ENCODE measurements at places on chromosomes 13 and 19.

GRCh38 chr19:15038294-15038693 is 11.0 kb upstream of the CASP14 start:
- no peak for DNase-seq

- no peak for DNase-seq
Measured at GRCh38 chr13:24287748-24288287, 21.6 kb upstream of the C1QTNF9 start.

DNA sequence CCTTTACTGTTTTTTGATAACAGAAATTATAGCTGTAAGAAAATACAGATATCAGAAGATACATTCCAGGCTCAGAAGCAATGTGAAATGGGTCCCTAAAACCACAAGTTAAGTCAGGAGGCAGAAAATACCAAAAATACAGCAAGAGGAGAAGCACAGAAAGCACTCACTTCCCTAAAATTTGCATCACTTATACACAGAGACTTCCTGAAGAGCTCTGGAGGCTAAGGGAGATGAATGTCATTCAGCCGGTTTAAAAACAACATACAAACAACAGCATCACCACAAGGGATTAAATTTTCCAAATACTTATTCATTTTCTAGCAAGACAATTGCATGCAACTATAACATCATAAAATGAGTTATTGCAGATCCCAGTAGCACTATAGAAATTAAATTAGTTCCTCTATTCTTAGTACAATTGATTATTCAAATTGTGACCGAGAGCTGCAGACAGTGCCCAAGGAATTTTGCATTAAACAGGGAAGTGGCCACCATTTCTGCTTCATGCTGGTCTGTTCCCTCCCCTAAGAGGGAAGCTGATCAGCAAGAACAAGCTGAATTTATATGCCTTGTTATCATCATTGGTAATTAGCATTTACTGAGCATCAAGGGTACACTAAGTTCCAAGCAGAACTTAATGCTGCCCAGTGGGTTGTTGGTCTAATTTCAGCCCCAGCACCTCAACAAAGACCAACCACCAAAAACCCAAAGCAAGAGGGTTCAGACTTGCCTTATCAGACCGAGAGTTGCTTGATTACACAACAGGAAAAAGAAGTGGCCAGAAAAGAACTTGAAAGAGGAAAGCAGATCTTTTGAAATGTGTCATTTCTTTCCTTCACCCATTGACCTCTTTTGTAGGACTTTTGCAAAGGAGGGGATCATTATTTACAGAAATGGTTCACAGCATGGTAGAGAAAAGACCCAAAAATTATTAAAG is 140.7 kb downstream of the KCTD12 start:
- DNase-seq = no peak

GRCh38 chr13:105334211-105334610 is 1201.3 kb downstream of the EFNB2 start:
- no peak for DNase-seq

DNA sequence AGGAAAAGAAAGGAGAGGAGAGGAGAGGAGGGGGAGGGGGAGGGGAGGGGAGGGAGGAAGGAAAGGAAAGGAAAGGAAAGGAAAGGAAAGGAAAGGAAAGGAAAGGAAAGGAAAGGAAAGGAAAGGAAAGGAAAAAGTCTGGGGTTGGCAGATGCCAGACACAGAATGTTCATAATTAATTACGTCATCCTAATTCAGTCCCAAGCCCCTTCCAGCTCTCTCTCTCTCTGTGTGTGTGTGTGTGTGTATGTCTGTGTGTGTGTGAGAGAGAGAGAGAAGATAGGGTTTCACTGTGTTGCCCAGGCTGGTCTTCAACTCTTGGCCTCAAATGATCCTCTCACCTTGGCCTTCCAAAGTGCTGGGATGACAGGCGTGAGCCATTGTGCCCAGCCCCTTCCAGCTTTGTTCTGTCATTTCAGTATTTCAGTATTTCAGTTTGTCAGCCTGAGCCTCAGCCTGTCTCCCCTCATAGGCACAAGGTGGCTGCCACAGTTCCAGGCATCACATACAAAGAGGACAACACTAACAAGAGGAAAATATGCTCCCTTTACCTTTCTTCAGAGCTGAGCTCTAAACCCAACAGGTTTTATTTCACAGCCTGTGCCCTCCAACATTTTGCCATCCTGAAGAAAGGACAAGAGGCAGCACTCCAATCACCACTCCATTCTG is 14.6 kb downstream of the IFNL3 start:
- DNase-seq = no peak

GRCh38 chr13:83882606-83882959 is 309 bp upstream of the SLITRK1 start:
- DNase-seq = no peak

GRCh38 chr13:94228763-94229162 is 250.7 kb downstream of the DCT start:
- DNase-seq = no peak

DNA sequence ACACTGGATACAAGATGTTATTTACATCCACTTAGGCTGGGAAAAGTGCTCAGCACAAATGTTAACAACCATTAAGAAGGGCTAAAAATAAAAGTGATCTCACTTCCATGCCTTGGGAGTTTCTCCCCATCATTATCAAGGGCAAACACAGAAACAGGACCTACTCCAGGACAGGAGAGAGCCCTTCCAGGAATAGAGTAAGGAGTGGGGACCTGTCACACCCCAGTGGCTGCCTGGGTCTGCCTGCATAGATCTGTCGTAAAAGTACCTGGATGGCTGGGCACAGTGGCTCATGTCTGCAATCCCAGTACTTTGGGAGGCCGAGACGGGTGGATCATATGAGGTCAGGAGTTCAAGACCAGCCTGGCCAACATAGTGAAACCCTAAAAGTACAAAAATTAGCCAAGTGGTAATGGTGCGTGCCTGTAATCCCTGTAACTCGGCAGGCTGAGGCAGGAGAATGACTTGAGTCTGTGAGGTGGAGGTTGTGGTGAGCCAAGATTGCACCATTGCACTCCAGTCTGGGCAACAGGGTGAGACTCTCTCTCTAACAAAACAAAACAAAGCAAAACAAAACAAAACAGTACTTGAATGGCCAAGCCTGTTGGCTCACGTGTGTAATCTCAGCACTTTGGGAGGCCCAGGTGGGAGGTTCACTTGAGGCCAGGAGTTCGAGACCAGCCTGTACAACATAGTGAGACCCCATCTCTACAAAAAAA is 5.6 kb downstream of the ATP8A2 start:
- no peak for DNase-seq

DNA sequence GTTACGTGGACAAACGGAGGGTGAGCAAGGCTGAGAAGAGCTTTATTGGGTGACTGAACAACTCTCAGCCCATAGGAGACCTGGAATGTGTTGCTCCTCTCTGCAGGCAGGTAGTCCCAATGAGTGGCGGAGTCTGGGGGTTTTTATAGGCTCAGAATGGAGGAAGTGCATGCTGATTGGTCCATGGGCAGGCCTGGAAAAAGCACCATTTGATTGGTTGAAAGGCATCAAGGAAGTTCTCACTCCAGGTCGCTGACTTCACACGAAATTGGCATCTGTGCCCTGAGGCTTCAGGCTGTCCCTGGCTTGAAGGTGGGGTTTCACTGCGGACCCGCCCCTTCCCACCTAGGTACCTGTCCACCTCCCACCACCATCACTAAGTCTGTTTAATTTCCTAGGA is 65.4 kb downstream of the SPATA13 start:
- no peak for DNase-seq

GRCh38 chr13:112183532-112184090 is 116.7 kb downstream of the SOX1 start:
- DNase-seq = no peak

DNA sequence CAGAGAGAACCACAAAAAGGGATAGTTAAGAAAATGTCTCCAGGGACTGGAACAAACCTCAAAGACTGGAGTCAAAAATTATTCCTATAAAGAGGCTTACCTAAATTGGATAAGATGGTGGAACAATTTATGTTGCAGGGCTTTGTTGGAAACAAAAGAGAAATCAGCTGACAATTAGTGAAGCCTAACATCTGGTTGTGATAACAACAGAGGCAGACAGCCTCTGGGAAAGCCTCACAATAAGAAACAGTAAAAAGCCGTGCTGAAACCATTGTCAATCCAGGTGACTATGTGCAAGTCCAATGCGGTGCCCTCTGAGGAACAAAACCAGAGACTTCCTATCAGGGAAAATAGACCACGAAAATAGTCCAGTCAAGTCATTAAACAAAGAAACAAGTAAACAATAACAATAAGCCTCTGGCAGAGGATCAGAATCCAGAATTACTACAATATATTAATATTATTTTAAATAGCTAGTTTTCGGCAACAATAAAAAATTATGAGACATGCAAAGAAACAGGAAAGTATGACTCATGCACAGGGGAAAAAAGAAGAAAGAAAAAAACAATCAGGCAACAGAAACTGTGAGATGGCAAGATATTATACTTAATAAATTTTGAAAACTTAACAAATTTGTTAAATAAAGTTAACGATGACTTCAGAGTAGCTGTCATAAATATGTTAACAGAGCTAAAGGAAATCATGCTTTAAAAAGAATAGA is 99.7 kb upstream of the RXFP2 start:
- DNase-seq = no peak

DNA sequence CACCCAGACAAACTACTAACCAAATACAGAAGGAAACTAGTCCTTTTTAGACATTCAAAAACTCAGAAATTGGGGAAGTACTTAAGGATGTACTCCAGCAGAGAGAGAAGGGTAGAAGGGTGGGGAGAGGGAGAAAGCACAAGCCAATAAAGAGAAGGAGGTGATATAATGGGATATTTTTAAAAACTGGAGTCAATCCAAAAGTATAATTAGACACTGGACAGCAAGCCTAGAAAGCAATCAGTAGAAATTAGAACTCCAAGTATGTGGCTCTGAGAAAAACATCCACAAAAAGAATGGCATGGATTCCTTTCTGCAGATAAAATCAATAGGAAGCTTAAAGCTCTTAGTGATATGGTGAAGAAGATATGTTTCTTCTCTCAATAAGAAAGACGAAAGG is 55.8 kb downstream of the PEPD start:
- DNase-seq = no peak

DNA sequence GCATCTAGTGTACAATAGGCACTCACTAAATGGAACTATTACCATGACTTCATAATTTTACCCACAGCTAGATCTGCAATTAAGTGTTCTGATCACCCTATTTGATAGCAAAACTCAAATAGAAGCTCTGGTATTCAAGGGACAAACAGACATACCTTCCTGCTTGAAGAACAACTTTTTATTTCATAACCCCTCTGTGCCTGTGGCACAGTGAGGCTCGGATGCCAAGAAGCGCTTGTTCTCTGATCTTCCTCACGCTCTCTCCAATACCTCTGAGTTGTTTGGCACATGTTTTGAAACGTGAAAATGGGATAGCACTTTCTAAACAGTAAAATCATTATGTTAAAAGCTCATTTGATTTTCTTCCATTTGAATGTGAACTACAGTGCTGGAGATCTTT is 232.0 kb downstream of the KLF5 start:
- no peak for DNase-seq

DNA sequence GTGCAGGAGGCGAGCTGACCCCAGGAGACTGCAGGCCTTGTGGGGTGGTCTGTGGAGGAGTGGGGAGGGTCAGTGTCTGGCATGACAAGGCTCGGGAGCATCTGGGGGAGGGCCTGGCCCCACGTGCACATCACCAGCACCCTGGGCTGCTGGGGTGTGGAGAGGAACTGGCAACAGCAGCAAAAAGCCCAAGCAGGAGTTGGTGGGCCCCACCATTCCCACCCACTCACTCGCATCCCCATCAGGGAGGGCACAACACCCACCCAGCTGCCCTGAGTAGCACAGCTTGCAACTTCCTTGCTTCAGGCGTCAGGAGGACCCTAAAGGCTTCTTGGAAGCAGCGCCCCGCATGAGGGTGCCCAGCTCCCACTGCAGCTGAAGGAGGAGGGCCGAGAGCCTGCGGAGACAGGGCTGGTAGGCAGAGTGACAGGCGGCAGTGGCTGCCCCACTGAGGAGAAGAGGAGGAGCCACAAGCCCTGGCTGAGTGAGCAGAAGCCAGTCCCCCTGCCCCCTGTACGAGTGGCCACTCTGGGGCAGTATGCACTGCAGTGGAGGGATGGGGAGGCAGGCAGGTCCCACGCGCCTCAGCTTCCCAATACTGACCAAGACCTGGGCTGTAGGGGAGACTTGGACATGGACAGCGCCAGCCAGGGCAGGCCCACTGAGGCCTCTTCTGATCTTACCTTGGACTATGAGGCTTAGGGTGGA is 26.5 kb downstream of the ELL start:
- DNase-seq = no peak

DNA sequence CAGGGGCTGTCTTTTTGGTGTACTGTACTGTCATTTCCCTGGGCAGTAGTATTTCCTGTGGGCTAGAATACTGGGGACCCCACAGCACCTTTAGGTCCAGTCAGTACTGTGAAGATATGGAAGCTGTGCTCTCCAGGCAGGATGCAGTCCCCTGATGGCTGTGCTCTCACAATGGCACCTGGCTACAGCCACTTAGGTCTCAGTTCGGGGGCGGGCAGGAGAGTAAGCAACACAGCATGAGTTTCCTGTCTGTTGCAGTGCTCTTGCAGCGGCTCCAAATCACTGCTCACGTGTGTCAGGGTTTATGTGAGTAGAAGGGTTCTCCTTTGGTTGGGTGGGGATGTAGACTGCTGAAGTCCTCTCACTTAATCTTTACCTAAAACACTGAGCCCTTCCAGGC is 810.4 kb downstream of the DACH1 start:
- no peak for DNase-seq

GRCh38 chr19:18483119-18483890 is 38.6 kb downstream of the ELL start:
- no peak for DNase-seq

DNA sequence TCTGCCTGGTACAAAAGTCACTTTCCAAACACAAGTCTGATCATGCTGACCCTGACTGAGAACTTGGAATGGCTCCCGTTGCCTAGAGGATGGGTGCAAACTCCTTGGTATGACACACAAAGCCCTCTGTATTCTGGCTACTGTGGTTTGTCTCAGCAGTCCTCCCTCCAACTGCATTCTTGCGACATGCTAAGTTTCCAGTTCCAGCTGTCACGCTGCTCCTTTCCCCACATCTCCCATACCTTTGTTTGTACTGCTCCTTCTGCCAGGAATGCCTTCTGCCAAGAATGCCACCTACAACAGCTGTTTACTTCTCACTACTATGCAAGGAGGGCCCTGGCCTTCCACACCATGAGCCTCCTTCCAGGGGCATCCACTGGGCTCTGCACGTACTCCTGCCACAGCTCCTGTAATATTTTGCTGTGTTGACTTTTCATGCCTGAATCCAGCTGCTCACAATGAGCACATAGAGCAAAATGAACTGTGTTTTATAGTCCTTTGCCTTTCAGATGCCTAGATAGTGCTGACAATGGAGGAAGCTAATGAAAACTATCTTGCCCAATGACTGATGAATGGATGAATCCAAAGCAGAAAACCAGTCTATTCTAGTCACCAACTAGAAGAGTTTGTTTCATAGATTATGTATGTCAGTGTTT is 543.7 kb downstream of the EFNB2 start:
- DNase-seq = peak; percentile 83

- DNase-seq = no peak
Measured at GRCh38 chr13:66301006-66301405, 929.1 kb downstream of the PCDH9 start.

- DNase-seq = no peak
Measured at GRCh38 chr19:18098891-18099622, 1.5 kb downstream of the MAST3 start.
